ENCODE measurements at places on chromosomes 4 and X. TPM values are rescaled to one million over a fixed set of nuclear protein-coding genes. Genes with fewer than 3 reads are reported as not detected.

DNA sequence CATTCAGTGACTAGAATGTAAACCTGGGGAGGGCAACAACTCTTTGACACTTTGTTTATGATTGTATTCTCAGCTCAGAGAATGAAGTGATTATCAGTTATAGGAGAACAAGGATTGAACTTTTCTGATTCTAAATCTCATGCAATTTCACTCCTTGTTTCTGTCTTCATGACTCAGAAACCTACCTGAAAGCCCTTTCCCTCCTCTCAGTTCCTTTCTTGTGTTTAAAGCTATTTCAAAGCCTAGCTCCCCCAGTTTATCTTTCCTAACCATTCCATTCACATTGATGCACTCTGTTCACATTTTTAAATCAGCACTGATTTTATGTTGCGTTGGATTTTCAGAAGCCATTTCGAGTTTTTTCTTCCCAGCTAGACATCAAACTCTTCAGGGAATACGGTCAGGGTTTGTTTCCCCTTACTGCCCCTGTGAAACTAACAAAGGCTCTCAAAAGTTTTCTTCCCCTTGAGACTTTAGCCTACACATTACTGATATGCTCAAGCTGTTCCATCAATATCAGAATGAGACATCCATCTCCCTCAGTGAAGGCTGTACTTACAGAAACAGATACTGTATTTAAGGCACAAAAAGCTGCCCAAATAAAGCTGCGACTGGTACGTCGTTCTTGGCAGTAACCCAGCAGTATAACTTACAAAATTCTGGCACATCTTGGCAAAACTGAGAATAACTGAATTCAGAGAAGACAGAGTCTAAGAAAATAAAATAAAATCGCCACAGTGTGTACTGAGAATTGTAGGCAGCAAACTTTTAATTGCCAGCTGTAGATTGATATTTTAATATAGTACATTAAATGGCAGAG, 31.0 kb downstream of the SRPX start:
- DNase-seq, result no peak

EGFL6 gene
- not detected for total RNA-seq

DNA sequence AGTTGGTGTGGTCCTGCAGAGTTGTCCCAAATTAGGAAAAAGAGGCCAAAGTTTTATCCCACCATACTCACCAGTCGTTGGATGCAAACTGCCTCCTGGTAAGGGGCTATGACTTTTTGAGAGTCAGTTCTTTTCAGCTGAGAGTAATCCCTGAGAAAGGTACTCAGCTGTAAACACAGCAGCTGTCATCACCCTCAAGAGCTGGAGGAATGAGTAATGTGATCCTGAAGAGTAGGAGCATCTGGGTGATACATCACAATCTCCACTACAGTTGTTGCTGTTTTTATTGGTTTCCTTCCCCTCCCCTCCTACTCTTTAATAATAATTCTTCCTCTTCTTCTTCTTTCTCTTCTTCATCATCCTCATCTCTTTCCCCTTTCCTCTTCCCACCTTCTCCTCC, 5.7 kb downstream of the MAGEE1 start:
- DNase-seq, result no peak

KDR gene
- total RNA-seq, result 22.9 TPM

GRCh38 chrX:124256216-124256615, 76.2 kb upstream of the TEX13D start:
- no peak for DNase-seq

TMEM255A gene
- total RNA-seq, result not detected

DNA sequence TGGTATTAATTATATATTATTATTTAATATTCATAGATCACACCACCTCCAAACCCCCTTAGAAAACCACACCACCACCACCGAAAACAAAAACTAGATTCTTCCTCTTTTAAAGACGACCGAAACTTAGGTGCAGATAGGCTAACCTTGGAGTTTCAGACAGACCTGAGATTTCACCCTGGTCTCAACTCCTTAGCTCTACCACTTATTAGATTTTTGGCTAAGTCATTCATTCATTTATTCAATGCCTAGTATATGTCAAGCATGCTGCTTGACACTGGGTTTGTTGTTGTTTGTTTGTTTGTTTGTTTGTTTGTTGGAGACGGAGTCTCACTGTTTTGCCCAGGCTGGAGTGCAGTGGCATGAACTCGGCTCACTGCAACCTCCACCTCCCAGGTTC, 9.5 kb upstream of the BMP2K start:
- no peak for DNase-seq

DNA sequence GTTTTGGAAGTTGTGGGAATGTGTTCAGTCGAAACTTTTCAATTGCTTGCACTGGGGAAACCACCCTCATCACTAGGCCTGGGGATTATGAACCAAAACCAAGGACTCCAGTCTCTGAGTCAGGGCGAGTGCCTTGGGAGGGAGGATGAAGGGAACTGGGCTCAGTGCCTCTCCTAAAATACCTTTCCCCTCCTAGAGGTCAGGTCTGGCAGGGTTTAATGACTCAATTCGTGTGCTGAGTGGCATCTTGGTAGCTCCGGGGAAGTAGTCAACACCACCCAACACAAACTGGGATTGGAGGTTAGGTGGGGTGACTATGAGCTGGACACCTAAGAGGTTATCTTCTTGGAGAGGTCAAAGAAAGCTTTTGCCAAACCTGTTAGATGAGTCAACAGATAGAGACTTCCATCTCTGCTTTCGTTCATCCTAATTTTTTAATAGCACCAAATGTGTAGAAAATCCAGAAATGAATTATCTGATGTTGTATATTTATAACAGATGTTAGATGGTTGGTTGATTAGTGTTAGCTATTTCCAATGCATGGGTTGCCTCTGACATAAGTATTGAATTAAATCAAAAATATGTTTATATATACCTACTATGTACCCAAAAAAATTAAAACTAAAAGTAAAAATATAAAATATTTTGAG, 202.8 kb downstream of the SHROOM3 start:
- peak; percentile 73 for DNase-seq

SPIN2A gene
- 0.53 TPM for total RNA-seq

CENPI gene
- not detected for total RNA-seq

- DNase-seq, result no peak
Measured at GRCh38 chr4:139171876-139172691, 4.9 kb downstream of the ELF2 start.

- DNase-seq, result no peak
Measured at GRCh38 chr4:38131371-38132091, 171.3 kb downstream of the PTTG2 start.

DNA sequence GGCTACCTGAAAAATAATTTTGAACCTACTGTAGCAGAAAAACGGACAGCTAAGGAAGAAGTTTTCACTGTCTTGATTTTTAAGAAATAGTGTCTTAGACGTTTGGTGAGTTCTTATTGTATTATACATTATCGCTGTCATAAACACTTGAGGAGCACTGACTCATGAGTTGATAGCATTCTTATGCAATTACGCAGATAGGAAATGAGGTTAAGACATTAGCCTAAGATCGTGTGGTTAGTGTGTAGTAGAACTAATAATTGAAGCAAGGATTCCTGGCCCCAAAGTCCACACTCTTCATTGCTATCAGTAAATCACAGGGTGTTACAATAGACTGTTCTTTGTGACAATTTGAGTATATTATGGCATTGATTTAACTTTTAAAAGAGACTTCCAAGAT, 238.1 kb downstream of the ARAP2 start:
- no peak for DNase-seq

DNA sequence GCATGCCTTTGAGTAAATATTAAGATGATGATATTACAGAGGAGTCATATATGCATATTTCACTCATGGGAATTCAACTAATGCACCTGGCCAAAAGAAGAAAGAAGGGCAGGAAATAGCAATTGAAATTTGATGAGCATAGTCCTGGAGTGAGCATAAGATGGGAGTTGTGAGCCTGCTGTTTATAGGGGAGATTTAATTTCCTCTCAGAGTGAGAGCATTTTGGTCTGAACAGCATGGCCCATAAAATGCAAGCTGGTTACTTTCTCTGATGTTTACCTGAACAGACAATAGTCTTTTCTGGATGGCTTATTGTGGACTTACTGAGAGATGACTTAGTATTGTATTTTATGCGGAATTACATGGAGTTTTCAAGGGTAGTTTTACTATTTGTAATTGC, 53.6 kb downstream of the FHIP1A start:
- DNase-seq, result no peak

DNA sequence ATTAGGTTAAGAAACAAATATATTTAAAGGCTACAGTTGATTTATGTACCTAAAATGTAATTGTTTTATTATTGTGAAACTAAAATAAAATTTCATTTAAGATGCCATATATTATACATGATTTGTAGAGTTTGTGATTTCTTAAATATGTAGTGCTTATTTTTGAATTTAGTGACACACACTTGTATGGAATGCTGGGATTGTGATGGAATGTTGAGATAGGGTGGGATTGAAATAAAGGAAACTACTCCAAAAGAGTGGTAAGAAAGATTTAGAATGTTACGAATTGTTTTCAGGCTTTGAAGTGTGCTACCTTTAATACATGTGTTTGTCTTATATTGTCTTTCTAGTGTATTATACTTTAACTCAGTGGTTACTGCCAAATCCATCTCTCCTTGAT, 330.3 kb upstream of the PITX2 start:
- DNase-seq, result no peak

DNA sequence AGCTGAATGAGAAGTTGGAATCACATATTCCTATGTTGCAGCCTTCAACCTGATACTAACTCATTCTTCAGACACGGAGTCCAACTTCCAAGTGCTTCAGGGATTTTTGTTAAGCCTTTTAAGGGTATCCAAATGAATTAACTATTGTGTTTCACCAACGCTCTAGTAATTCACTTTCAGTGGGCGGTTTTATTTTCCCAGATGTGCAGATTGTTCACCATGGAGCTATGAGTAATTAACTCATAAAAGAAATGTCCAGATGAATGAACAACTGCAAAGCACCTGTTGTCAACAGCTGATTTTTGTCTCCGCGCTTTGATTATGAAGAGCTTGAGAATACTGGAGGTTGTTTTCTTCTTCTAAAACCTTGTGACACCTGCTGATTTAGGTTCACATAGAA, 187.6 kb downstream of the CBR4 start:
- DNase-seq, result no peak

GRCh38 chr4:148737061-148737770, 295.0 kb upstream of the NR3C2 start:
- DNase-seq, result no peak

GRCh38 chr4:151649479-151649878, 111.3 kb downstream of the GATB start:
- no peak for DNase-seq

DNA sequence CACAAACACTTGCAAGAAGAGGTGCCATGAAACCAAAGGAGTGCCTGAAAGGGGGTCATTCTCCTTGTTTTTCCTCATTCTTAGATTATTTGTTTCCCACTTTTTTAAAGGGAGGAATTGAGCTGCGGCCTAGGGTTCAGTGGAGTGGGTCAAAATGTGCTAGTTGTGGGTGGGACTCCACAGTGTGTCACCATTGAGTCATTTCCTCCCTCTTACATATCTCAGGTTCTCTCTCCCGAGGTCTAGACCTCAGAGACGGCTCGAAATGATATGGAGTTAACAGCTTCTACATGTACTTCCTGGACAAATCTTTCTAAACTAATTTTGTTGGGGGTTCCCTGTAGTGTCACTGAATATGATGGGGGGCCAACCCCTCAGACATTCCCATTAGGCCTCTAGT, 328.4 kb upstream of the SPANXN1 start:
- no peak for DNase-seq

CORIN gene
- total RNA-seq, result not detected

Data from ascending aorta (tissue), 2 donors.